ENCODE measurements at places on chromosomes 2 and 18.

- DNase-seq, result no peak
Measured at GRCh38 chr2:133642791-133643191, 74.5 kb upstream of the NCKAP5 start.

- DNase-seq, result no peak
Measured at GRCh38 chr2:47150175-47150574, 4.9 kb downstream of the STPG4 start.

- no peak for DNase-seq
Measured at GRCh38 chr2:152766928-152767327, 48.5 kb downstream of the ARL6IP6 start.

DNA sequence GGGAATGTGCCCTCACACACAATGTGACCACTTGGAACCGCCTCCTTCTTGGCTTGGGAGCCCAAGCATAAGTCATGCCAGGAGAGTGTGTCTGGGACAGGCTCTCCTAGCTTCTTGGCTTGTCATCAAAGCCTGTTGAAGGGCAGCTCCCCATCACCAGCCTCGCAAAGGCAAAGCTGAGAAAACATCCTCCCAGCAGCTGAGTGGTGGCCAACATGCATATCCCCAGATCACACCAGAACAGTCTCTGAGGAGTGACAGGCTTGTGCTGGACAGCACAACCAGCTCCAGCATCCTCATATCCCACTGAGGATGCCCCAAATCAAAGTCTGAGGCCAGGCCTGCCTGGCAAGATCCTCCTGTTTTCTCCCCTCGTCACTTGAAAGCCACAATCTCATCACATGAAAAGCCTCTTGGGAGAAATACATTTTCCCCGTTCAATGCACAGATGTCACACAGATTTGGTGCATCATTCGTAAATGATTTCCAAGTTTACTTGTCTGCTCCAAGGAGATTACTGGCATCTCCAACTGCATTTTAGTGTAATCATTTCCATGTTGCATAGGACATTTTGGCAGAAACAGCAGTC lies 269.3 kb downstream of the TTC32 start:
- DNase-seq, result no peak

DNA sequence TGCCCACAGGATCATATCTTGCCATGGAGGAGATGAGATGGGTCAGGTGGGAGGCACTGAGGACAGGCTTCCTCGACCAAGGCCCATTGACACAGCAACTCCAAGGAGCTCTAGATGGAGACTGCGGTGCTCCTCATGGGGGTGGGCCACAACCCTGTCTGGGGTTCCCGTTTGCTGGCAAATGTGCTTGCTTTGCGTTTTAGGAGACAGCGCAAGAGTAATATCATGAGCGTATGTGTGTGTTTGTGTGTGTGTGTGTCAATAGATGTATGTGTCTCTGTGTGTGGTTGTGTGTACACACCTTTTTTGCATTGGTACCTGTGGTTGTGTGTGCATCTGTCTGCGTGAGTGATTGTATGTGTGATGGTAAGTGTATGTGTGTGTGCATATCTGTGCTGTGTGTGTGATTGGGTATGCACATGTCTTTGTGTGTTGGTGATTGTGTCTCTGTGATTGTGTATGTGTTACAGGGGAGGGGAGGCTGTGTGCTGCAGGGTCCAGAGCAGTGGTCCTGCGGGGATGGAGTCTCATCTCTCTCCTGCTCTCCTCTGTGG lies 4.4 kb downstream of the FBLN7 start:
- DNase-seq, result no peak

- no peak for DNase-seq
Measured at GRCh38 chr18:58859907-58860306, 4.8 kb upstream of the ZNF532 start.

- no peak for DNase-seq
Measured at GRCh38 chr18:63098018-63098981, 221.3 kb downstream of the BCL2 start.

DNA sequence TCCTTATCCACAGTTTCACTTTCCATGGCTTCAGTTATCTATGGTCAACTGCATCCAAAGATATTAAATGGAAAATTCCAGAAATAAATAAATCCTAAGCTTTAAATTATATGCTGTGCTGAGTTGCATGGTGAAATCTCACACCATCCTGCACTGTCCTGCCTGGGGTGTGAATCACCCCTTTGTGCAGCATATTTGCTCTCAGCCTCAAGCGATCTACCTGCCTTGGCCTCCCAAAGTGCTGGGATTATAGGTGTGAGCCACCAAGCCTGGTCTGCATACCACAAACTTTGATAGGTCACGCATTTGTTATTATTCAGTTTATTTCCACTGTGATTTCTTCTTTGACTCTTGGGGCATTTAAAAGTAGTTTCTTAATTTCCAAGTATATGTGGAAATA lies 117.2 kb downstream of the SPIRE1 start:
- no peak for DNase-seq

GRCh38 chr2:56108806-56109205 lies 75.0 kb upstream of the CCDC85A start:
- DNase-seq, result no peak

DNA sequence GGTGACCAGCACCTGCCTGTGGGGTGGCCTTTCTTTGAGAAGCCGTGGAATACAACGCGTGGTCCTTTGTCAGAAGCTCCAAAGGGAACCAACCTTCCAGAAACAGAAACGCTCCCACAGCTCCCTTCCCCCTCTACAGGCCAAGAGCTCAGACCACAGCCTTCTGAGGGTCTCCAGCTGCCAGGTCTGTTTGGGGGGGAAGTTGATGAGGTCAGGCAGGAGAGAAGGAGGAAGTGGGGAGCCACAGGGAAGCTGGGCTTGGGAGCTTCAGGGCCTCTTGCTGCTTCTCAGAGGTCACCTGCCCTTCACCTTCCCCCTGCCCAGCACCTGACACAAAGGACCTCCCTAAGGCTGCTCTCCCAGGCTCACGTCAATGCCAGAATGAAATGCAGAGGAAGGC lies 287.7 kb upstream of the ID2 start:
- DNase-seq, result no peak

GRCh38 chr2:70080610-70081200 lies 6.6 kb upstream of the PCBP1 start:
- no peak for DNase-seq

- DNase-seq, result no peak
Measured at GRCh38 chr2:172555272-172555521, 693 bp upstream of the PDK1 start.

DNA sequence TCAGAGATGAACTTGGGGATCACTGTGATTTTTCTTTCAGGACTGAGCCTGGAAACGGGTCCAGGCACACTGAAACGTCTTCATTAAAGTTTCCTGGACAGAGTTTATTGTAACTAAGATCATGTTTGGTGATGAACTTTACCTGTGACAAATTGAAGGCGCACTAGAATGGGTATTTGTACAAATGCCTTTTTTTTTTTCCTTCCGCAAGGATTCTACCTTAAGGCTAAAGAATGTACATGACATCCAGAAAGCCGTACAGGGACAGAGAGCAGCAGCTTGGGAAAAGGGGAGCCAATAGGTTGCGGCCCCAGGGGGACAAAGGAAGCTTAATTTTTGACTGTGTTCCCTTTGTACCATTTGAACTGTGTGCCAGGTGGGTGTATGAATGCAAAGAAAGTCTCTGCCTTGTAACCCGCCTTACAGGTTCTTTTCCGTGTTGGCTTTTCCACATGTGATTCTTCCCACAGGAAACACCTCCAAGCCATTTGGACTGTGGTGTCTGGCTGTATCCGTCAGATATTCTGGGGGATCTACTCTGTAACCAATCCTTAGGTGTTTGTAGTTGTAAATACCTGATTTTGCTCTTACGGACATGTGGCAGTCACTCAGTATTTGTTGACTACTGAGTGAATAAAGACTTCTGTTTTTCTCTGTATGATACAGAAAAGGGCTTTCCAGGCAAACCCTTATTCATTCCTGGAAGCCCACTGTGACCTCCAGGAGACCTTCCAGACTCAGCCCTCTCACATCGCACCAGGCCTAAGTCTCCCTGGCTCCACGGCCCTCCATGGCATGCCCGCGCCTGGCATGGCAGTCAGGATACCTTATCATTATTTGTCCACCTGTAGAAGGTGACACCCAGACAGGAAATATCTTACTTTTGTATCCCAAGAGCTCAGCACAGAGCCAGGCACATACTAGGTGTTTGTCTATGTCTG lies 1.1 kb downstream of the LRRFIP1 start:
- no peak for DNase-seq

DNA sequence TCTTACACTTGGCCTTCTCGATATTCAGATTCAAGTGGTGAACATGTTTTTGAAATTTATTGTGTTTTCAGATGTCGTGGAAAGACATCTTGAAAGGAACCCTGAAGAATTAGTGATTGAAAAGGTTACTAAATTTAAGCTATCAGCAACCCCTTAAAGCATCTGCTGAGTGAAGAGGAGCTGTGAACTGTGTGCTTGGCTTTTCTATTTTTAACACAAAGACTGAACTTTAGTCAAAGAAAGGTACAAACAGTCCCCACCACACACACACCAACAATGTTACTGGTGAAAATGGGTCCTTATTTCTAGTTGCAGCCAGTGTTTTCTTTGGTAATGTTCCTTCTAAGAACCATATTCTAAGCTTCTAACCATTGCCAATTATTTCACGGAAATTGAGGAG lies 95.1 kb downstream of the CYRIA start:
- no peak for DNase-seq

GRCh38 chr2:208671284-208671683 lies 264.7 kb downstream of the PTH2R start:
- DNase-seq, result no peak

DNA sequence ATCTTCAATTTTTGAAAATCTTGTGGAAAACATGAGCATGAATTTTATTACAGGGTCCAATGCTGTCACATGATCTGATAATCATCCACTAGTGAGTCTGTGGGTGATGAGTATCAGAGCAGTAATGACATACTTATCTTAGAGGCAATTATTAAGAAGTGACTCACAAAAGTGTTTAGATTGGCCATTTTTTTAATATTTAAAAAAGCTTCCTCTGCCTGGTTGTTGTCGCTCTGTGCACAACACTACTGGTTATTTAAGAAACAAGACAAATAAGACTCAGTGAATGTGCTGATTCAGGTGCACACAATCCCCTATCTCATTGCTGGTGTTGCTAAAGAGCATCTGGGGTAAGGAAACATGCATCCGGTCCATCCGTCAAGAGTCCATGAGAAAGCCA lies 665.8 kb upstream of the ZEB2 start:
- DNase-seq, result no peak

GRCh38 chr2:237059155-237059875 lies 26.4 kb upstream of the COPS8 start:
- DNase-seq, result no peak

DNA sequence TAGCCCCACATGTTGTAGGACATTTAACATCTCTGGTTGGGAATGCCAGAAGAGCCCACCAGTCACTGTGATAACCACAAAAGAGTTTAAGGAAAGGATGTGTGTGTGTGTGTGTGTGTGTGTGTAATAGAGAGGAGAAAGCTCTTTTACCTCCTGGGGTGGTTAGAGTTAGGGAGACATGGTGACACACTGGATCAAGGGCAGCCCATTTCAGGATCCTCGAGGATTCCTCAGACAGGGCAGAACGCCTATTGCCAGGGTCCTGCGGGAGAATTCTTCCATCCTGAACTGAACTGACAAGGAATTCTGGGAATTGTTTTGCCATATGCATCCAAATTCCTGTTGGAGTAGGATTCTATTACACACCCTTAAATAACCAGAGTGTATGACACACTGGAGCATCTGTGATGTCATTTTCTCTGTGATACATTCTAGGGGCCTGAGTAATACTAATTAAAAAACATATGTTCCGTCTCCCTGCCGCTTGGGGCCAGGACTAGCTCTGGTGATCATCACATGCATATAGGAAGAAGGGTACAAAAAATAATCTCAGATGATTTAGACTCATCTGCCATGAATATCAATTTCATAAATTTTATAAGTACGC lies 156.4 kb upstream of the MMADHC start:
- DNase-seq, result no peak

DNA sequence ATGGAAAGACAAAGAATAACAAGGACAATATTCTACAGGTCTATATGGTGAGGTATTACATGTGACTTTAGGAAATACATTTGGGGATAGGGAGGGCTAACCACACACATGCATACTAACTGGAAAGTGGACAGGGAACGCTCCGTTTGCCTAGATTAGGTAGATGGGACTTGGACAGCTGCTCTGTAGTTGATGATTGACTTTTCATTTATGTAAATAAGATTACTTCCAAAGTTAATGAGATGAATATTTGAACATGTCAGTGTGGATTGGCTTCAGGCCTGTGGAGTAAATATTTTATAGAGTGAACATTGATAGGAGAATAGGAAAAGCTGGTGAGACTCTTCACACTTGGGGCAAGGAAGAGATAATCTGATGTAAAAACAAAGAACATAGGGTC lies 142.0 kb downstream of the NCK2 start:
- no peak for DNase-seq

GRCh38 chr2:233600386-233600785 lies 17.0 kb upstream of the UGT1A8 start:
- DNase-seq, result no peak

DNA sequence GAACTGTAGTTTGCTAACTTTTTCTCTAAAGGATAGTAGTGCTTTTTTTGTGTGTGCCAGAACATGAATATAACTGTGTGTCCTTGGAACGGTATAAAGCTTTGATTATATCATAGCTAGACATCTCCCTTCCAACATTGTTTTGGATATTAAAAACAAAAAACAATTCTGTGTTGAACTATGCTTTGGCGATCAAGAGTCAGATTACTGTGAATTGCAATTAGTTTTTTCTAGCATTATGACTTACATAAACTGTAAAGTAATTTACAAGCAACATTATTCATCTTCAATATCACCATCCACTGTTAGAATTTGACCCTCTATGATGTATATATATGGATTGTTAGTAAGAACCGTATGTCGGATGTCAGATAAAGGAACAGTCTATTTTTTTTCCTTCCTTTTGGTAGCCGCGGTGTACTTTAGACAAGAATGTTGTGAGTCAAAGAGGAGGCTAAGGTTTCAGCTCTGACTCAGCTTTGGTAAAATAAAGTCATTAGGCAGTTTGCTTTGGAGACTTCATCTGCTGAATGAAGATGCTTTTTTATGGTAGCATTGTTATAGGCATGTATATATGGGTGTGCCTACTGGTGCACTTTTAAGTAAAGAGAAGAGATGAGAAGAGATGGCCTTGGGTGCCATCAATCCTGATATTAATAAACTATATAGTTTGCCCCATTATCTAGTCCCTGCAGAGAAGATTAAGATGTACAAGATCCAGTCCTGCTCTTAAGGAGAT lies 76.4 kb downstream of the LTBP1 start:
- no peak for DNase-seq

GRCh38 chr2:27854229-27854862 lies 35.8 kb downstream of the RBKS start:
- DNase-seq, result no peak

- DNase-seq, result no peak
Measured at GRCh38 chr2:179263015-179263414, 1.6 kb downstream of the SESTD1 start.

GRCh38 chr2:183242937-183243336 lies 118.7 kb downstream of the NUP35 start:
- DNase-seq, result no peak

Measured in stimulated activated CD8-positive, alpha-beta memory T cell treated with anti-CD3 and anti-CD28 coated beads, Interleukin-4, amount 100 ng/mL, for 1 hour (primary cell).